Activated naive CD4-positive, alpha-beta T cell treated with anti-CD3 and anti-CD28 coated beads, Interleukin-2, amount 50 U/mL, for 16 hours (primary cell): ENCODE measurements at places on chromosomes 3 and 15.

DNA sequence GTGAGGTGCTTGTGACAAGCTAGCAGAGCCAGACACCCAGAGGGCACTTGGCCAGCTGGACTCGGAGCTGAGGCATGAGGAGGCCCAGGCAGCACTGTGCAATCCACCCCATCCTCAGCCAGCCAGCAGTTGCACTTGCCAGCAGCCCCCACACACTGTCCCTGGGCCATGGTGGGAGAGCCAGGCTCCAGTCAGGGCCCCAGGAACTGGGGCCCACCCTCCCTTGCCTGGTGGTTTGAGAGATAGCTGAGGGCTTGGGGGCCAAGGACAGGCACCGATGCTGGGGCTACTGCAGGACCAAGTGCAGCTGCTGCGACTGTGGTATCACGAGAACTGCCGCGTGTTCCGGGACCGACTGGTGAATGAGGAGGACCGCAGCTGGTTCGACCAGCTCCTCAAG lies 63.5 kb downstream of the DNAH1 start:
- no peak for DNase-seq

DNA sequence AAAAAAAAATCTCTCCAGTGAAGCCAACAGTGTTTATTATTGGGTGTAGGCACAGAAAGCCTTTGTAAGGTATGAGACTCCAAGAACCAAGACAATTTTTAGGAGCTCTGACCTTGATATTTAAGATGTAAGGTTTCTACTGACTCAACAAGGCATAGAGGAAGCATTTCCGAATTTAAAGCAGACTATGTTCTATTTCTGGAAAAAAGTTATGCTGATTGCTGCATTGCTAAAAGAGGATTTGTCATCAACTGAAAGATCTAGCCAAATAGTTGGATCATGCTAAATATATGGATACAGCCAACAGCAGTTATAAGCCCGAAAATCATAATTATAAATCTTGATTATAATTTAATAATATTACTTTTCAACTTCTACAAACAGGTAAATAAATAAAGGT lies 53.3 kb upstream of the MELTF start:
- DNase-seq = no peak

DNA sequence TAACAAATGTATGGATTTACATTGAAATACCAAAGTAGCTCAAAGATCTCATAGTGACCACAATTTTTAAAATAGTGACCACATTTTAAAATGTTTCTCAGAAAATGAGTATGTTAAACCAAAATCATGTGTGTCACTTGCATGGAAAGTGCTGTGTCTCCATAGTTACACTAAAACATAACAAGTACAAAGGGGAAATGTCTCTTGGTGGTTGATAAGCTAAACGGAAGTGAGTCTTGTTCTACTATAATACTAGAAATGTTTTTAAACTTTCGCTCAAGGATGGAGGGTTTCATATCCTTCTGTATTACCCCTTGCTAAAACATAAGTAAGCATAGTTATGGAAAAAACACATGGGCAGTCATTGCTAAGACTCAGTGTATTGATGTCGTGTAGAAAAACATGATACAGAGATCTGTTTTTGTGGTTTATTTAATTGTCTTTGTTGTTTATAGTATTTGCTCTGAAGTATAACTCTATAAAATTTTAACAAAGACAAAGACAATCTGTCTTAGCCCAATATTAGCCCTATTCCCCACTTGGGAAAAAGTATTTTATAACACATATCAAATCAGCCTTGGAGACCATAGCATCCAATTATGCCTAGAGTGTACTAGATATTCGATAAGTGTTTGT lies 27.0 kb upstream of the DENND4A start:
- no peak for DNase-seq

DNA sequence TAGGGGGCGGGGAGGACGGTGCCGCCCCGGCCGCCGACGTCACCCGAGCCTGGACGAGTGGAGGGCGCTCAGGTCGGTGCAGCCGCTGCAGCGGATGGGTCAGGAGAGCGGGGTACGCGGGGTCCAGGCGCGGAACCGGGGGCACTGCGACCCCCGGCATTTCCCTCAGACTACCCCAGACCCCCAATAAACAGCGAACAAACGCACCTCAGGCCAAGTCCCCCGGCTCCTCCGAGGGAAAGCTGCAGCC lies 78.9 kb downstream of the IQSEC1 start:
- DNase-seq = no peak

DNA sequence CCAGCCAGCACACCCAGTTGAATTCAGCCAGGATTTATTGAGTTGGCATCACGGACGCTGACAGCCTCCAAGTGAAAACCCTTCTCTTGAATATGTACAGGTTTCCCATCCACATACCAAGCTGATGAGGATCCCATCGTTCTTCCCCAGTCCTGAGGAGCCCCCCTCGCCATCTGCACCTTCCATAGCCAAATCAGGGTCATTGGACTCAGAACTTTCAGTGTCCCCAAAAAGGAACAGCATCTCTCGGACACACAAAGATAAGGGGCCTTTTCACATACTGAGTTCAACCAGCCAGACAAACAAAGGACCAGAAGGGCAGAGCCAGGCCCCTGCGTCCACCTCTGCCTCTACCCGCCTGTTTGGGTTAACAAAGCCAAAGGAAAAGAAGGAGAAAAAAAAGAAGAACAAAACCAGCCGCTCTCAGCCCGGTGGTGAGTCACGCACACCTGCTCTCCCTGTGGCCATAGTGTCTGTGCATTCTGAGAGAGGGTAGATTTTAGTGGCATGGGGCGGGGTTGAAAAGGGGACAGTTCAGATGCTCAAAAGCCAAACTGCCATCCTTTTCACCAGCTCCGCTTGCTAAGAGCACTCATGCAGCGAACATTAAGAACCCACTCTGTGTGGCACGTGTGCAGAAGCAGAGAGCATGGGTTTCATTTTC lies 51.2 kb downstream of the KLHL25 start:
- DNase-seq = no peak

- no peak for DNase-seq
Observed at GRCh38 chr15:88512078-88512477, 34.4 kb downstream of the DET1 start.

DNA sequence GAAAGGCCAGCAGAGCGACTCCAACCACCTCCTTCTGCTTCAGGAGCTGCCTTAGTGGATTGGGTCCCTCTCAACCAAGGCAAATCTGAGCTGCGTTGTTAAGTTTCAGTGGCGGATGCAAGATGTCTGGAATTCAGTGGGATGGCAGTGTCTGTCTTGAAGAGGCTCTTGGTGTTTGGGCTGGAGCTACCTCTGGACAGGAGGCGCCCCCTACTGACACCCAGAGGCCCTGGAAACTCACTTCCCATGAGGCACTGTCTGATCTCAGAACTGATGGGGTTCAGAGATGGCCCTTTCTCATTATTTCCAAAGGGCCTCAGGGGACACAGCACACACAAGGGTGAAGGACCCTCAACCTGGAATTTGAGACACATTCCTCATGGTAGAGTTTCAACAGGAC lies 6.0 kb upstream of the SLC28A1 start:
- peak; percentile 66 for DNase-seq

DNA sequence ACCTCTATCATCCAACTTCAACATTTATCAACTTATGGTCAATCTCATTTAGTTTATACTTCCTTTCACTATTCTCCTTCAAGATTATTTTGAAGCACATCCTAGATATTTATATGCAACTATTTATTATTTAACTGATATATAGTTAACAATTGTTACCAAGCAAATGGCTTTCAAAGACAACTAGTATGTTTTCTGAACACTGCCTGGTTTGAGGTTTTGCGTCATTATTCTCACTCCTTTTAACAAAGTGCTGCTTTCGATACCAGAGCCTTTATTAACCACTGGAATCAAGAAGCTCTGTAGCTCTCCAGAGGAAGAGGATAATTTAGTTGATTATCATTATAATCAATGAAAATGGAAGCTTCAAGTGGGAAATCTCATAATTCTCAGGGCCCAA lies 19.6 kb downstream of the ZIC1 start:
- no peak for DNase-seq

DNA sequence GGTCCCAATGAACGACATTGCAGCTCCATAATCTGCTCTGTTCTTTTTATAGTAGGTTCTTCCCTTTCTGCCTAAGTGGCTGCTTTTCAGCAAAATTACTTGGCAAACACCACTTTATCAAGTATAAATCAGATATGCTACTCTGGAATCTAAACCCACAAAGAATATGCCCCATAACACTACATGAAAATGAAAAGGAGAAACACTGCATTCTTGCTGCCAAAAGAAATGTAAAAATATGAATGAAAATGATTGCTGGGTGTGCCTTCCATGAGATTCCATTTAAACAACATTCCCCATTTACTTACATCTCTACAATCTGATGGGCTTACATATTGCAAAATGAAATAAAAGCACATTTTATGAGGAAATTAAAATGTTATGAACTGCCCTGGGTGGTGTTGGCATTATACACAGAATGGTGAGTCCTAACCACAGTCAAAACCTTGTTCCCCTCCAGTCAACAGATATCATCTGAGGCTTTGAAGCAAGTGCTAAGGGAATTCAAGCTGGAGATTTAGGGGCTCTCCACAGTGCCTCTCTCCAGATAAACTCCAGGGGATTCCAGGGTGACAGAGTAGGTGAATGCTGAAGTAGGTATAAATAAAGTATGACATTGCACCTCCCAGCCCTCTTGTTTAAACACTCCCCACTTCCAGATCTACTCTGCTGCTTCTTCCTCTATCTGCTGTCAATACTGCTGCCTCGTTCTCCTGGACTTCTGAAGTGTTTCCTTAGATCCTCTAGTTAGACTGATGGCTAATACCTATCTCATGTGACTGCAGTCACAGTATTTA lies 136.5 kb downstream of the RORA start:
- DNase-seq = no peak

- DNase-seq = peak; percentile 83
Observed at GRCh38 chr15:64883997-64884511, 27.6 kb upstream of the ANKDD1A start.

DNA sequence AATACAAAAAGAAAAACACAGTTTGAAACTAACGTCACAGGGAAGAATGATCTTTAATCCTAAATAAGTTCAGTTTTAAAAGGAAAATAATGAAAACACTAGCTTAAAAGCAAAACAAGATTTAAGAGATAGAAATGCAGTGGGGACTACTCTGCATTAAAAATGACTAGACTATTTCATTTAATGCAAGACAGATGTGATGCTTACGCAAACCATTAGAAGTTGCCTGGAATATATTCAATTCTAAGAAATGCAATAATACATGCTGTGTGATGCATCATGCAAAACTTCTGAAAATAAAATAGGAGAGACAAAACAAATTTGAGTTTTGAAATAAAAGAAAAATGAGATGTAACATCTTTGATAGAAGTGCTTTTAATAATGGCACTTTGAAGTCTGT lies 97.6 kb upstream of the STRIT1 start:
- no peak for DNase-seq

- DNase-seq = no peak
Observed at GRCh38 chr3:123341871-123342630, 106.8 kb downstream of the ADCY5 start.

DNA sequence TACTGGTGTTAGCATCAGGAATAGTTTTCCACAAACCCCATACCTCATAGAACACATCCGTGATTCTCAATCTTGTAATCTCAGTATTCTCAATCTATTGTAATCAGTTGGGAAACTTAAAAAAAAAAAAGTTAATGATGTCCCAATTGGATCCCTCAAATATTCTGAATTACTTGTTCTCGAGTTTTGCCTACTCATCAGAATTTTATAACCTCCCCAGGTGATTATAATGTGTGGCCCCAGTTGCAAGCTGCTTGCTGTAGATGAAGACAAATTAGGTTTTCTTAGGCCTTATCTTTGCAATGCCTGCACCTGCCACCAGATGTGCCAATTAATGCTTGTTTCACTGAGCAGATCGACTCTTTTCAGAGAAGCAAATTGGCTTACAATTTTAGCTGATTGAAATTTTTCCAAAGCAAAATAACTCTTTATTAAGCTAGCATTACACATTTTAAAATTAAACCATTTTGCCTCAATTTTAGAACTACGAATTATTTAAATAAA lies 19.0 kb upstream of the DIPK2A start:
- no peak for DNase-seq

DNA sequence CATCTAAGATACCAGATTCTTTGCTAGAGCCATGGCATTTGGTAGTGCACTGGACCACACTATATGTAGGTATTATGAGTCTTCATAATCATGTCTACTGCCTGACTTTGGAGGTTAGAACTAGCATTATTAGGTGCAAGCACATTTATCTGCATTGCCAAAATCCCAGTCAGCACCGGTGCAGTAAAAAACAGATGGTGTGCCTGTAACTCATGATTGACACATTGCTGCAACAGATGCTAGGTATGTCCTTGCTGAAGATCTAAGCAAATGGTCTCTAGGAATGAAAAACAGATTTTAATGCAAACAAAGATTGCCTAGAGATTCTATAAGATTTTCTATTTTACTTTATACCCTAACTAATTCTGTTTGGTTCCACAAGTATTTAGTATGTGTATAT lies 47.7 kb downstream of the MYO5A start:
- no peak for DNase-seq

GRCh38 chr3:128494367-128494650 lies 1.3 kb upstream of the GATA2 start:
- DNase-seq = no peak

DNA sequence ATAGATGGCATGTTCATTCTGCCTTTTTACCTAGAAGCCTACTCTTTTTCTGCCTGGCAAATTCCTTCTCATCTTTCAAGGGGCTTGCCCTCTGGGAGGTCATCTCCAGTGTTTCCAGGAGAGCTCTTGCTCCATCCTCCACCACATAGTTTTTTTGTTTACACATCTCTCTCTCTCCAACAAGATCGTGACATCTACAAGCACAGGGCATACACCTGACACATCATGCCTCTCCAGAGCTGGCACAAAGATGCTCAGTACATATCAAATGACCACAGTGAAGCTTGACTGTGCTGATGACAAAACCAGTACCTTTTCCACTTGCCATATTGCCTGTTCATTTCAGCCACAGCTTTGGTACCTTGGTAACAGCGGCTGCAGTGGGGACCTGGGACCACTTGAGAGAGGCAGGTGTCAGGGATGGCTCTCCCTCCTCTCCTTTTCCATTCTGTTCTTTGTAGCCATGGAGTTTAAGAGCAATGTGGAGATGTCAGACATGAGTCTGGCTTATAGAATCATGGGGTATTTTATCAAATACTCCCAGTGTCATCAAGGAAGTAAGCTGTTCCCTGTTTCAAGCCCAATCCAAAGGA lies 15.4 kb downstream of the ALPK3 start:
- no peak for DNase-seq

GRCh38 chr3:63768888-63769287 lies 50.2 kb upstream of the C3orf49 start:
- DNase-seq = no peak

- DNase-seq = no peak
Observed at GRCh38 chr3:101689286-101689685, 2.8 kb upstream of the RPL24 start.

GRCh38 chr3:190774633-190775032 lies 87.9 kb downstream of the GMNC start:
- no peak for DNase-seq

DNA sequence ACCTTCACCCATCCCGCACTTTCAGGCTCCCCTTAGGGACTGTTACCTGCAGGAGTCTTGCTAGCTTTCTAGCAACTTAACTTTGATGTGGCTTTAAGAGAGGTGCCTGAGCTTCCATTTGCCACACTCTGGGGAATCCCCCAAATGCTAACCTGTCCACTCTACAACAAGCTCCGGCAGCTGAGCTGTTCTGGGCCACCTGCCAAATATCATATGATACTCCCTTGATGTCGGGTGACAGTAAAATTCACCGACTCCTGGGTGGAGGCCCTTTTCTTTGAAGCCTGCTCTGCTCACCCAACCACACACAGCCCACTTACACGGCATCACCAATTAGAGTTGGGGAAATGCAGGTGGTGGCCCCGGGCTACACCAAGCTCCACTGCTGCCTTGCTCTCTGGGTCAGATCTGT lies 38.0 kb upstream of the XCR1 start:
- peak; percentile 83 for DNase-seq
